LHCN-M2 (cell line): ENCODE measurements at places on chromosomes 5 and 9.

GRCh38 chr5:96172436-96172835 lies 210.8 kb upstream of the ELL2 start:
- DNase-seq, result peak; percentile 79

DNA sequence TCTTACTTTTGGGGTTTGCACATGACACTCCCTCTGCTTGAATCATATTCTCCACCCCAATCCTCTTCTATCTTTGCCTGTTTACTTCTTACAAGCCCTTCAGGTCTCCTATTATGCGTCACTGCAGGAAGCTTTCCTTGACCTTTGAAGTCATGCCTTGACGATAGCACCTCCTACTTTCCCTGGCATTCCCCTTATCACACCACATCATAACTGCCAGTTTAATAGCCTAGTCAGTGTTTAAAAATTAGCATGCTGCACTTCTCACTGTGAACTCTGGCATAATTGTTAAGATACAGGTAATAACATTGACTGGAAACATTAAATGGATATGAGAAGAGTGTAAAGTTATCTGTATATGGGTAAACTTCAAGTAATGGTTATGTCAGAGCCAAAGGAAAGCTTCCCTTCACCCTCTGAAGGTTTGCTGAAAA lies 37.1 kb upstream of the CEP120 start:
- no peak for DNase-seq

GRCh38 chr5:9347541-9348295 lies 198.2 kb downstream of the SEMA5A start:
- no peak for DNase-seq

DNA sequence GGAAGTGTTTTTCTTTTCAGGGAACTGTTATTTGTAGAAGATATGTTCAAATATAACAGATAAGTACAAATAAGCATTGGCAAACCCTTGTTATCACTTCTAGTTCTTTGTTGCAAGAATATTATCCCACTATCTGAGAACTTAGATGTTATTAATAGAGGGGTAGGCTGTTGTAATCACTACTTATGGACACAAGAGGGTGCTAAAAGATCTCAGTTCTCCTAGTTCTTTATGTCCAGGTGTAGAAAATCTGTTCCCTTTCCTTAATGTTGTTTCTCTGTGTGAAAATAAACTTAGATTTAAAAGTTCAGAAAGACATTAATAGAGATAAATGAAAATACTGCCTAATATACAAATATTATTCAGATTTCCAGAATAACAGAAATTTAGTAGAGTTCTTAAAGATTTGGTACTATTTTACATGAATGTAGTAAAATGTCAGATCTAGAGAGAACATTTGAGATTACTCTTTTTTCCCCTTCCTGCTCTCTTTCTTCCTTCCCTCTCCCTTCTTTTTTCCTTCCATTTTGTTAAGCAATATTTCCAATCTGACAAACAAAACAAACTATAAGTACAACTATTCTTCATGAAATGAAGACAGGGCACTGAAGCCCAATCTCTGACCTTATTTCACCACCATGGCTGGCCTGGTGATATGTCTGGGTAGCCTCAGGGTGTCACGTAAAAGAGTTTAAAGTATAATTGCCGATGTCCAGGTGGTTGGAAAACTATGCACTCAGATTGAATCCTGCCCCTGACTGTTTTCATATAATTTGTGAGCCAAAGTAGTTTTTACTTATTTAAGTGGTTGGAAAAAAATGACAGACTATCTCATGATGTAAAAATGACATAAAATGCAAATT lies 43.6 kb upstream of the C5orf46 start:
- peak; percentile 32 for DNase-seq

DNA sequence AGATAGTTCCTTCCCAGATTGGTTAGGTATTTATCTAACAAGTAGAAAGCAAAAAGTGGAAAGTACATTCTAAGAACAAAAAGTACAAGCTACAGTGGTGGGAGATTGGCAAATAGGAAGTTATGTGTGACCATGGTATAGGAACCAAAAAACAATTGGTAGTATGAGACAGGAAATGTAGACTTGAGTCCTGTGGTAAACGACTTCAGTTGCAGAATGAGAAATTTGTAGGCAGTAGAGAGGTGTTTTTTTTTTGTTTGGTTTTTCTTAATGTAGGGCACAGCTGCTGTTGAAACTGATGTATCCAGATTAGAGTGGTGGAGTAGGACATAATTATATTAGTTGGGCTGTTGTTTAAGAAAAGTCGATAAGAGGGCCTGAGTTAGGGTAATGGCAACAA lies 72.0 kb downstream of the CCNH start:
- DNase-seq, result peak; percentile 35

- no peak for DNase-seq
These were observed 413.5 kb downstream of the NFIB start for GRCh38 chr9:13900449-13900848.

GRCh38 chr9:35960039-35960655 lies 2.2 kb upstream of the OR2S2 start:
- DNase-seq, result peak; percentile 29

DNA sequence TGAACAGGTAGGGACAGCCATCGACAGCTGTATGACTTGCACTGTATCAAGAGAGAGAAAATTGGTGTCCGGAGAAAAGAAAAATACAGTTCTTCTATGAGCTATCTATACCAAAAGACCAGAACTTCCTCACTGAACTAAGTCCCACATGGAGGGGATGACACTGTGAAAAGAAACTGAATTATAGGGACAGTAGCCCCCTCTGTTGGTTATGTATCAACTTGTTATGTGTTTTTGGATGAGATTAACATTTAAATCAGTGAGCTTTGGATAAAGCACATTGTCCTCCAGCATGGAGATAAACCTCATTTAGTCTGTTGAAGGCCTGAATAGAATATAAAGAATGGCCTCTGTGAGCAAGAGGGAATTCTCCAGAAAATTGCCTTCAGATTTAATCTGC lies 176.6 kb upstream of the SH3GL2 start:
- peak; percentile 26 for DNase-seq

DNA sequence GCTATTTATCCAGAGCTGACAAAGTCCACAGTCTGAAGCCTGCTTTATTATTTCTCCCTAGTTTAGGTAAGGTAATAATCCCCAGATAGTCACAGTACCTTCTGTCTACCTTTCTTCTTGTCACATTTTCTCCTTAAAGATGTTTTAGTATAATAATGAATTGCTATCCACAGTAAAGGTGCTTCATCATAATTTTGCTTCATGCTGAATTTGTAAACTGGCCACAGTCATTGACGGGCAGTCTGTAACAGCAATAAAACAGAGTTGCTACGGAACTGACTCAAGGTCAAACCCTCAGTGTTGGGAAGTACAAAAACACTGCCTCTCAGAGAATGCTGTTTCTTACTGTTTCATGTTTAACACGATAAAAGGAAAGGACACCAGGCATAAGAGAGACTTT lies 195.7 kb downstream of the ZNF608 start:
- DNase-seq, result no peak

- DNase-seq, result no peak
These were observed 1492.7 kb downstream of the MAT2B start for GRCh38 chr5:164998142-164998541.
